ENCODE measurements at places on chromosomes 12 and 14.

DNA sequence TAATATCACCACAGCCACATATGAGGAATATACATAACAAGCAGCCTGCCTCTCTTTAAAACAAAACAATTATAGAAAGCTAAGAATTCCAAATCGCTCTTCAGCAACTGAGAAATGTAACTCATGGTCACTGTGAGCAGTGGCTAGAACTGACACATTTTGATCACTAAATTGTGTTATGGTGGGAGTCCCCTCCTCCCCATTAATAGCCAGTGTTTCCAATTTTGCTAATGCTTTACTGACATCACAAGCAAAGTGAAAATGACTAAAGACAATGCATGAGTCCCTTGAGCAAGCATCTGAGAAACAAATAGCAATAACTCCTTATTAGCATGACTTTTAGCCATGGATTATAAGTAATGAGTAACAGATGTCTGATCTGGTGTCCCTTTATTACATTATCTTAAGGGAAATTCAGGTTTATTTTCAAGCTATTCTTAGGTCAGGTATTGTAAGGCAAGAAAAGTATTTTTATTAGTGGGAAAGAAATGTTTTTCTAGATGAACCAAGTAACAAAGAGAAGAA, 148.3 kb downstream of the KCNH5 start:
- DNase-seq, result no peak

DNA sequence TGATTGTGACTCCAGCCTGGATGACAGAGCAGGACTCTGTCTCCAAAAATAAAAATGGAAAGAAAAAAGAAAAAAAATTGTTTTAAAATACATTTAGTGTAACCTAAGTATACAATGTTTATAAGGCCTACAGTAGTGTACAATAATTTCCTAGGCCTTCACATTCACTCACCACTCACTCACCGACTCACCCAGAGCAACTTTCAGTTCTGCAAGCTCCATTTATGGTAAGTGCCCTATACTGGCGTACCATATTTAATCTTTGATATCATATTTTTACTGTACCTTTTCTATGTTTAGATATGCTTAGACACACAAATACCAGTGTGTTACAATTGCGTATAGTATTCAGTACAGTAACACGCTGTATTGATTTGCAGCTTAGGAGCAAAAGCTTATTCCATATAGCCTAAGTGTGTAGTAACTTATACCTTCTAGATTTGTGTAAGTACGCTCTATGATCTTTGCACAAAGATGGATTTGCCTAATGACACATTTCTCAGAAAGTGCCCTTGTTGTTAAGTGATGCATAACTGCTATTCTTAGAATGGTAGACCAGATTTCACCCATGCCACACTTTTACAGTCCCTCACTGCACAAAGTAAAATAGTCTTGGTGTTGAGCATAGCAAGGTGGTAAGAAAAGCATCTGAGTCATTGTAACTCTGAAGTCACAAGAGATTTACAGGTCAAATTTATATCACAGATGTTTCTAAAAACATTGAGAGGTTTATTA, 151.9 kb downstream of the LRRK2 start:
- DNase-seq, result no peak

DNA sequence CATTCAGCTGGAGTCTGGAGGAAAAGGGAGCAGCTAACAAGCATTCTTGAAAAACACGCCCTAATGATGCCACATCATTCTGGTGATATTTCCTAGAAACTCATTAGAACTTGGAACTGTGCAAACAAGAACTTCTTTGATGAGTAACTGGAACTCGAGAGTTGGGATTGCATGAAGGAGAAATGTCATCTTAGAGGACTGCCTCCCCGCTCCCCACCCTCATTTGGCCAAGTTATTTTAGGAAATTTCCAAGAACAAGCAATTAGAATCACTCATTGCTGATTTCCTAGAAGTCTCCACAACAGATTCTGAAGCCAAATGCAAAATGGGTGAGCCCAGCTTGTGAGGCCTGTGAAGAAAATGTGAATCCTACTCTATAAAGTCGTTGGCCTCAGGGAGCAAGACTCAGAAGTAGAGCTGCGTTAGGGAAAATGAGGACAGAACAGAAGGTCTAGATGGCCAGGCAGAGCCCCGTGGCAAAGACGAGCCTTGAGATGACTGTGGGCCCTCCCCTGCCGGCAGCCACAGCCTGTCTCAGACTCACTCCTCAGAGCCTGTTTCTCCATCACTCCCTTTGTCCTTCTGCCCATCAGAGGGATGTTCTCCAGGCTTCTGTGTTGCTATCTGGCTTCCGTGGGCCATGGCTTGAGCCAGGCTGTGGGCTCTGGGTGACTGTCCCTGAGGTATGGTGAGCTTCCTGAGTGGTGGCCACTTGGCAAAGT, 38.4 kb downstream of the RTL1 start:
- no peak for DNase-seq

DNA sequence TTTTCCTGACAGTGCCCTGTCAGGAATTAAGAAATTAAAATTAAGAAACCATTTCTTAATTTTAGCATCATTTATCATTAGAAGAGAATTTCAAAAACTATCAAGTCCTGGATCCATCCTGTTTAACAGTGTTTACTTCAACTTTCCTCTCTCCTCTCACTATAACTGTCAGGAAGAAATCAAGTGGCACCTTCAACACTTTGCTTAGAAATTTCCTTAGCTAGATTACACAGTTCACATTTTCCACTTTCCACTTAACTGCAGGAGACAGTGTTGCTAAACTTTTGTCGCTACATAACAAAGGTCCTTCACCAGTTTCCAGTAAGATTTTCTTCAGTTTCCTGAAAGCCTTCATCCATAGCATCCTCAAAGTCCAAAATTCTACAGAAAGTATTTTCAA, 21.9 kb upstream of the OR10P1 start:
- no peak for DNase-seq

- DNase-seq, result no peak
These were observed 64.7 kb upstream of the GNPNAT1 start for GRCh38 chr14:52856139-52856538.

GRCh38 chr14:105204206-105204930, 23.3 kb upstream of the NUDT14 start:
- no peak for DNase-seq

- DNase-seq, result no peak
These were observed 597 bp upstream of the GLTP start for GRCh38 chr12:109880938-109881337.

- DNase-seq, result no peak
These were observed 1149.1 kb downstream of the VRK1 start for GRCh38 chr14:97946240-97946639.

GRCh38 chr14:104200106-104200505, 61.7 kb downstream of the KIF26A start:
- no peak for DNase-seq

- no peak for DNase-seq
These were observed 33.4 kb downstream of the TMTC1 start for GRCh38 chr12:29750131-29750927.

- no peak for DNase-seq
These were observed 53.3 kb upstream of the CISTR start for GRCh38 chr12:53805067-53805466.

- DNase-seq, result no peak
These were observed 4.8 kb downstream of the ASCL4 start for GRCh38 chr12:107779077-107779831.

- peak; percentile 88 for DNase-seq
These were observed 45.2 kb downstream of the NOC4L start for GRCh38 chr12:132189378-132190011.

GRCh38 chr12:56377989-56378316, 15.3 kb upstream of the APOF start:
- no peak for DNase-seq

- no peak for DNase-seq
These were observed 25.5 kb upstream of the NAA30 start for GRCh38 chr14:57364659-57365450.

Data from hematopoietic multipotent progenitor cell treated with erythropoietin and hydrocortisone succinate and interleukin-3 and kit ligand, for 8 days (in vitro differentiated cells).